ENCODE measurements at places on chromosomes 1 and 21. TPM values are rescaled to one million over a fixed set of nuclear protein-coding genes. Genes with fewer than 3 reads are reported as not detected.

The SFN gene
- 0.37 TPM for total RNA-seq

The TEX38 gene
- total RNA-seq = not detected

The MTR gene
- total RNA-seq = 52.8 TPM

The AGMAT gene
- 18.5 TPM for total RNA-seq

The CD5L gene
- not detected for total RNA-seq

The LRRN2 gene
- not detected for total RNA-seq

The LRIF1 gene
- 14.1 TPM for total RNA-seq

The TNFAIP8L2 gene
- total RNA-seq = 25.5 TPM

The DMRTA2 gene
- total RNA-seq = not detected

The RGS21 gene
- total RNA-seq = not detected

The ZNF124 gene
- total RNA-seq = 23.5 TPM

The VHLL gene
- total RNA-seq = 0.35 TPM

The FCMR gene
- 75.6 TPM for total RNA-seq

The SH3BGR gene
- 5.8 TPM for total RNA-seq

The DMAP1 gene
- 36.1 TPM for total RNA-seq
